ENCODE measurements at places on chromosomes 16 and 17.

GRCh38 chr16:89695086-89695874, 6.2 kb downstream of the SPATA2L start:
- no peak for DNase-seq

- no peak for DNase-seq
These were observed 27.0 kb upstream of the SLC35B1 start for GRCh38 chr17:49734515-49735490.

GRCh38 chr17:9421525-9421924, 154.1 kb downstream of the STX8 start:
- no peak for DNase-seq

DNA sequence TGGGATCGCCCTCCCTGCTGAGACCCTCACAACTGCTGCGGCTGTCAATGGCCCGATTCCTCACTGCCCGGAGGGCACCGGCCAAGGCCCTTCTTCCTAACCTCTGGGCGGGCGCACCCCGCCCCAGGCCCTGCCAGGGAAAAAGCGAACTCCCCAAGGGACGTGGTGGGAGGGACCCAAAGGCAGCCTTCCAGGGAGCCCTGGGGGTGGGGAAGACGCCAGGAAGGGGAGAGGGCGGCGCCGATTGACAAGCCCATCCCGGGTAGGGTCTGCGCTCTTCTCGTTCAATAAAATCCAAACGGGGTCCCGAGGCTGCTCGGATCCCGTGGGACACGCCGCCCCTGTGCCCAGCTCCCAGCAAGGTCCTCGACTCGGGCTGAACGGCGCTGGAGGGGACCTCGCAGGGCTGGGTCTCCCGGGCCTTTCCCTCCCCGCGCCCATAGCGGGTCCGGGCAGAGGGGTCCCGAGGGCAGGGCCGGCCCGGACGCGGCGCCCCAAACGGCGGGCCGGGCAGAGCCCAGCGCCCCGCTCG, 416 bp downstream of the KIFC3 start:
- DNase-seq: no peak

DNA sequence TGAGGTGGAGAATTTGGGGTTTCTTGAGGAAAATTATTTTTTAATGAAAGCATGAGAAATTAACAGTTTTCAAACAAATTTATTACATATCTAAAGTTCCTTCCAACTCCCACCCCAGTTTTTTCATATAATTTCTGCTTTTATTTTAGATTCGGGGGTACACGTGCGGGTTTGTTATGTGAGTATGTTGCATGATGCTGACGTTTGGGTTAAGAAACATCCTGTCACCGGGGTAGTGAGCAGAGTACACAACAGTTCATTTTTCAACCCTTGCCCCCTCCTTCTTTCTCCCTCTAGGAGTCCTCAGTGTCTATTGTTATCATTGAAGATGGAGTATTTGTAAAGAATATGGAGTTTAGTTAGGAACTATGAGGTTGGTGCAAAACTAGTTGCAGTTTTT, 31.8 kb upstream of the CDYL2 start:
- no peak for DNase-seq

DNA sequence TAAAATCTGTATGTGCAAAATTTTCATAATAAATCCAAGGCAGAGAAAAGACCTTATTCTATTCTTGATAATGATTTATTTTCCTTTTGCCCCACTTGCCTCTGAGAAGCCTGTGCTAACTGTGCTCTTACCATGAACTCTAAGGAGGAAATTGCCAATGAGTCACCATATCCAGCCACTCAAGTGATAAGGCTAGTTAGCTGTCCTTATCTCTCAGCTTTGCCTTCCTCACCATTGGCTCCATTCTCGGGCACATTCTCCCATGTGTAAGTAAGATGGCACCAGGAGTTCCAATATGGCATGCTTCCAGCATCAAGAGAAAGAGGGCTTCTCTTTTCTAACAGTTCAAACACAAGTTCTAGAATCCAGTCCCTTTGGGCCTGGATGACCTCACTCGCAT, 142.4 kb downstream of the TOX3 start:
- DNase-seq: no peak

DNA sequence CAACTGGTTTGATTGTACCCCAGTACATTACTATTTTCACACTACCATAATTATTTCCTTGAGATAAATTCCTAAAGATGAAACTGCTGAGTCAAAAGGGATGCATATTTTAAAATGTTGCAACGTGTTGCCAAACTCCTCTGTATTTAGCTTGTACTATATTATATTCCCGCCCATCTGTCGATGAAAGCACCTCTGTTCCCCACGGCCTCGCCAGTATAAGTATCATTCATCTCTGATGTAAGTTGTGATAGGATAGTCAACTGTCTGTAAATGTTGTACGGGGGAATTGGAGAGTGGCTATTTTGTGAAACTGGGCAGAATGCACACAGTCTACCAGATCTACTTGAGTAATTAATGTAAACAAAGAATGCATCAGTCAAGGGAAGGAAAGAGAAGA, 47.7 kb upstream of the TNRC6A start:
- DNase-seq: no peak

GRCh38 chr16:87254734-87255133, 62.5 kb downstream of the C16orf95 start:
- DNase-seq: no peak
